Stimulated activated CD8-positive, alpha-beta memory T cell treated with anti-CD3 and anti-CD28 coated beads, Interleukin-4, amount 100 ng/mL, for 48 hours (primary cell): ENCODE measurements at places on chromosomes 7 and 10.
A peak's percentile ranks its signal among the peaks of the same experiment; 100 is the strongest.

DNA sequence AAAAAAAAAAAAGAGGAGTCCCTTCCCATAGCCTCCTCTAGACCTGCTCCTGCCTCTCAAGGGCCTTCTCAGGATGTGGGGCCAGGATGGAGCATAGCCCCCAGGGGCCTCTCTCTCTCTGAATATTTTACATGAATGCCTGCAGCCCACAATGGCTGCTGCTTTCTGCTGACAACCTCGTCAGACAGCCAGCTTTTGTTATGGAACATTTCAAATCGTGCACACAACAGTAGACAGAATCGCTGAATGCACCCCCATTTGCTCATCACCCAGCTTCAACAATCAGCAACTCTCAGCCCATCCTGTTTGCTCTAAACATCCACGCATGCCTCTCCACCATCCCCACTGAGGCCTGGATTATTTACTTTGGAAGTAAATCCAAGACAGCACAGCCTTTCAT lies 5.4 kb downstream of the PLAC9 start:
- no peak for DNase-seq

DNA sequence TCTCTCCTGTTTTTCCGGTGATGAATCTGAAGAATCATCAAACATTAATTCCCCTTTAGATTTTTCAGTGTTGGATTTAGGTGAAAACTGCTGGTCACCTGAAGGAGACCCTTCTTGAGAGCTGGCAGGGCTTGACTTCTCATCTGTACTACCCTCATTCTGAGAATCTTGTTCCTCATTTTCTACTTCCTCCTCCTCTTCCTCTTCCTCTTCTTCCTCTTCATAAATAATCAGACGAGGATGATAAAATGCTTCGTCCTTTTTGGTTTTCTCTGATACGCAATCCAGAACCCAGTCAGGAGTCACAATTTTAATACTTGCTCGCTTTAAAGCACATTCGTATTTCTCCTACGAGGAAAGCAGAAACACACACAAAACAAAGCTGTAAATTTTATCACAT lies 26.9 kb downstream of the PAXIP1 start:
- no peak for DNase-seq

DNA sequence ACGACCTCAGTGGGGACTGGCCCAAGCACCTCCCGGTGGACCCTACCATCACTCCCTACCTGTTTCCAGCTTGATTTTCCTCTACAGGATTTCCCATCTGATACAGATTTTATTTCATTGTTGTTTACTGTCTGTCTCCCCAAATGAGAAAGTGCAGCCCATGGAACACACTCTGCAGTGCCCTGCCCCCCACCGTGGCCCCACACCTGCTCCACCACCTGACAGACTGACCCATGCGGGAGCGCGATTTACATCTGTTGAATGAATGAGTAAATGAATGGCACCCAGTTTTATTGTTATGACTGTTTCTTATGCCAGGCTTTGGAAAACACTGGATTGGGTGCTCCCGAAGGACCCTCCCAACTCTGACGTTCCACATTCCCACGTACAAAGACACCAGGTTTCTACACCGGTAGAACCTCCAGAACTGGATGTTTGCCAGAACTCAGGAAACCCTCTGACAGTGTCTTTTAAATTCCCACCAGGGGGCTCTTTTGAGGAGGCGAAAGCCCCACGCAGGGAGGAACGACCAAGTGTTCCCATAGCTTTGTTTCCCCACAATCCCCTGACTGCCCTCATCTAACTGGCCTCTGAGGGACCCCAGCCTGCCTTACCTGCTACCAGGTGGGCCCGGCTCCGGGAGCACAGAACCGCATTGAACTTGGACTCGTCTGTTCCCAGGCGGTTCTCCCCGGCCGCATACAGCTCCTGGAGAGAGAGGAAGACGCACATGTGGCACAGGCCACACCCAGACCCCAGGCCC lies 29.0 kb downstream of the PLAC9 start:
- no peak for DNase-seq

- DNase-seq = no peak
Observed at GRCh38 chr10:71471006-71471405, 74.3 kb downstream of the CDH23 start.

GRCh38 chr10:13453896-13454295 lies 74.9 kb downstream of the BEND7 start:
- peak; percentile 33 for DNase-seq

GRCh38 chr7:6559896-6560295 lies 8.6 kb upstream of the GRID2IP start:
- no peak for DNase-seq
